Fibroblast of mammary gland (primary cell): ENCODE measurements at places on chromosomes 16 and 17.

DNA sequence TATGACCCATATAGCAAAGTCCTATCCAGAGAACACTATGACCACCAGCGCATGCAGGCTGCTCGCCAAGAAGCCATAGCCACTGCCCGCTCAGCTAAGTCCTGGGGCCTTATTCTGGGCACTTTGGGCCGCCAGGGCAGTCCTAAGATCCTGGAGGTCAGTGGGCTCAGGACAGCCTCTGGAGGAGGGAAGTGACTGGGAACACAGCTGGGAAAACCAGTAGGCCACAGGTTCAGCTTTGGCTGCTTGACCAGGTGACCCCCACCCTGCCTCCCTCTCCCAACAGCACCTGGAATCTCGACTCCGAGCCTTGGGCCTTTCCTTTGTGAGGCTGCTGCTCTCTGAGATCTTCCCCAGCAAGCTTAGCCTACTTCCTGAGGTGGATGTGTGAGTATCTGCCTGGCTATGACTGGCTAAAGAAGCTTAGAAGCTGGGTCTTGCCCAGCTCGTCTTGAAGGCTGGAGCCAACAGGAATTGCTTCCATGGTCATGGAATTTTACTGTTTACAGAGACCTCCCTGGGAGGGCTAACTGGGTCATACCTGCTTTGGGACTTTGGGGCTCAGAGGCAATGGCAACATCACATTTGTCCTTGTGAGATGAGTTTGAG lies 1.5 kb upstream of the OVCA2 start:
- DNase-seq, result no peak

DNA sequence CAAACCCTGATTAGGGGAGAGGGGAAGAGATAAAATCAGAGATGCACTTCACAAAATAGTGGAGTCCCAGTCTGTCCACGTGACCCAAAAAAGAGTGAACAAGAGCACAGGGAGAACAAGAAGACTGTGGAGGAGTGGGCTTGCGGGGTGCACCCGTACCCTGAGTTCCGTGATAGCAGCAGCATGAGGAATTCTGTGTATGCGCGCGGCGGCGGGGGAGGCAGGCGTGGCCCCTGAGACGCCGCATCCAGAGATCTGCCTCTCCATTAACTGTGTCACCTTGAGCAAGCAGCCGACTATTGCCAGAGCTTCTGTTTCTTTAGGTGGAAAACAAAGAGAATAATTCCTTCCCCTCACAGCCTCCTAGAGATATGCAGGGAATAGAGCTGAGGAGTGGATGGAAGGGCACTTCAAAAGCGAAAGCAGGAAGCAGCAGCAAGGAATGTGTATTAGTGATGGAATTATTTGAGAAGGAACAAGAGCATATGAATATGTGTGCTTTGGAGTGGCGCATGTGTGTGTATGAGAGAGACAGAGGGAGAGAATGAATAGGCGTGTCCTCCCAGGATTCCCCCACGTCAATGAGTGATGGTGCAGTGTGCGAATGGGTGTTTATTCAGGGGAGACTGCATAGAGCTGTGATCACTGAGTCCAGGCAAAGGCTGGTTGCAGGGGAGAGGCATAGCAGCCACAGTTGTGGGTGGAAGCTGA lies 10.4 kb upstream of the SOX9 start:
- DNase-seq, result peak; percentile 6

- DNase-seq, result no peak
Measured at GRCh38 chr17:57235124-57235523, 21.2 kb upstream of the MSI2 start.

GRCh38 chr17:81253358-81254131 lies 14.4 kb downstream of the NDUFAF8 start:
- peak; percentile 44 for DNase-seq

DNA sequence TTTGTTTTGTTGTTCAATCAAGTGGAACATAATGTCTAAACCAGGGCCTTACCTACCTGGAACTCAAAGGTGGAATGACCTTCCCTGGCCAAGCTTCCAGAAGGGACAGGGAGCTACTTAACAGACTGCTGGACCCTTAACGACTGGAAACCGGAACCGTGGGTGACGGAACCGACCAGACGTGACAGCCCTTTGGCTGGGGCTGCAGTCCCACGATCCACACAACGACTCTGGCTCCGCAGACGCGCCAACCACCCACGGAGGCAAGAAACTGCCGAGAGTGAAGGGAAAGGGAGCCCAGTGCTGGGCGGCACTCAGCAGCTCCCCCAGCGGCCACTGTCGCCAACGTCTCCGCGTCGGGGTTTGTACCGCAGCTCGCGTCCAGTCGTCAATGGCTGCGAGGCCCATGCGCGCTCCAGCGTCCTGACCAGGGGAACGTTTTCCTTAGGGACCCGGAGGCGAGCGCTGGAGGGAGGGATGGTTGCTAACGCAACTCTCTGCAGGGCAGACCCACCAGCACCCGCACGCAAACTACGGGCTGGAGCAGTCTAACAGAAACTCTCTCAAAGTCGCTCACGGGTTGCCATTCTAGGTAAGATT lies 5.5 kb upstream of the KIF22 start:
- peak; percentile 61 for DNase-seq

GRCh38 chr16:22628994-22629393 lies 118.3 kb downstream of the NPIPB5 start:
- no peak for DNase-seq

DNA sequence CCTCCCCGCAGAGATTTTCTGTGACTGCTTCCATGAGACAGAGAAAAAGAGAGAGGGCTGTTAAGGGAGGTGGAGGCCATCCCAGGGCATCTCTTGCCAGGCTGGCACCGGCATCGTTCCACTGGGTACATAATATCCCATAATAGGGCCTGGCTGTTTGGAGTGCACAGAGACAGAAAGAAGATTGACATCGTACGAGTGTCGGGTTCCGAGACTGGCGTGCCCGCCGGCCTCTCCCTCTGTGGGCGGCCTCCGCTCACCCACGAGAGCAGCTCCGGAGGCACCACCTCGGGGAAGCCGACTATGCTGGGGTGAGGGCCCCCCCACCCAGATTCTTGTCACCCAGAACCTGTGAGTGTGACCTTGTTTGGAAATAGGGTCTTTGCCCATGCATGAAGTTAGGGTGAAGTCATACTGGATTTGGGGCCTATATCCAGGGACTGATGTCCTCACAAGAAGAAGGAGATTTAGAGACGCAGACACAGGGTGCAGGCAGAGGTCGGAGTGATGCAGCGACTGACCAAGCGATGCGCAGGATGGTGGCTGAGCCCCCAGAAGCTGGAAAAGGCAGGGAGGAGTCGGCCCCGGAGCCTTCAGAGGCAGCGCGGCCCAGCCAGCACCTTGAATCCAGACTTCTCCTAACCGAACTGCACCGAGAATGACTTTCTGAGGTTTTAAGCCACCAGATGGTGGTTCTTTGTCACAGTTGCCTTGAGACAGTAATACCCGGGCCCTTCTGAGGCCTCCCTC lies 101.8 kb upstream of the CIBAR2 start:
- no peak for DNase-seq

DNA sequence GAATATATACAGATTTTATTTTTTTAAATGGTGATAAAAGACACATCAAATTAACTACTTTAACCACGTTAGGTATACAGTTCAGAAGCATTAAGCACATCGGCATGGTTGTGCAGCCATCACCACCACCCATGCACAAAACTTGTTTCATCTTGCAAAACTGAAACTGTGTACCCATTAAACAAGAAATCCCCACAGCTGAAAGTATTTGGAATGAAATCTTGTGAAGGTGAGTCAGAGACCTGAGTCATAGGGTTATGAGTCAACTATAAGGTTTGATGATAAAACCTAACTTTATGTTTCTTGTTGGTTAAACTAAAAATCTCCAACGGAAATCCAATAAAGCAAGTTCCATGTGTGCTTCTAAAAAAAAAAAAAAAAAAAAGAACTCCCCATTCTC lies 561.6 kb upstream of the PSMD7 start:
- DNase-seq, result peak; percentile 67

DNA sequence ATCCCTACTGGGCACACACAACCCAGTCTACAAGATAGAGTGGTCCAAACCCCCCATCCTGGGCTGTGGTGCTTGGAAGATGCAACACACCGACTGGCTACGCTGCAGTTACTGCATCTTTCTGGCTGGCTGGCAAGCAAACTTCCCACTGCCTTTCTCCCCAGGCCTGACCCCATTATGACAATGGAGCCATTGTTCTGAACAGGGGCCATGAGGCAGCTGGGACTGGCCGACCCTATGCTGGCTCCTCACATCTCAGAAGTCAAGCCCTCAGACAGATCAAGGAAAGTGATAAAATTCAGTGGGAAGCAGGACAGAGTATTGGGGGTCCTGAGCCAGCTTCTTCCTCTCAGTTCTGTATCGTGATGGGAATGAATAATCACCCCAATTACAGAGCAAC lies 364.1 kb upstream of the ASIC2 start:
- no peak for DNase-seq
